ENCODE measurements at places on chromosomes 11 and 22. TPM values are rescaled to one million over a fixed set of nuclear protein-coding genes. Genes with fewer than 3 reads are reported as not detected.

The TMEM121B gene
- total RNA-seq: 1.2 TPM

The NNMT gene
- total RNA-seq: 1,451 TPM

The CRYBB2 gene
- total RNA-seq: not detected

DNA sequence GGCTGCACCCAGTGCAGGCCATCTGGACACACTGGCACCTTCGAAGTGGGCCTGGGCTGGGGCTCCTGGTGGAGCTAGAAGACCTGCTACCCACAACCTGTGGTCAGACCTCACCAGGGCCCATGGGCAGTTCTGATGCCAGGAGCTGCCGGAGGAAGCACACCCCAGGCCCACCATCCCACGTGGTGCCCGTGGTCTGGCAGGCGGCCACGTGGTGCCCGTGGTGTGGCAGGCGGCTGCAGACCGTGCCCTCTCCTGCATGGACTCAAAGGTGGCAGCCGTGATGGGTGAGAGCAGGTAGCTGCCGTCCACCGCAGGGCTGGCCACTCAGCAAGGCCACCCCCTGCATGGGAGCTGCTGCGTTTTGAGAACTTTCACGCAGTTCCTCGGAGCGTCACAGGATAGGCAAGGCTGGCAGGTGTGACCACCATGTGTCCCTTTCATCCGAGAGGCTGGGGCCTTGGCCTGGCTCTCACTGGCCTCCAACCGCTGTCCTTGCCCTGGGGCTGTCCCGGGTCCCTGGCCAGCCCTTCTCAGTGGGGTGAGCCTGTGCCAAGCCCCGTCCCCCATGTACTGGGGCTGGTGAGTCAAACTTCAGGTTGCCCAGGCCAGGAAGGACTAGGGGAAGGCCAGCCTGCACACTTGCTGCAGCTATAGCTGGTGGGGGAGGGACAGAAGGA, 3.9 kb upstream of the IL17REL start:
- no peaks in the 10 kb centered on the region for H3K36me3 ChIP-seq
- DNase-seq: no peak
- H3K4me3 ChIP-seq: no peak overlapping the region
- H3K4me1 ChIP-seq: no peaks in the 10 kb centered on the region
- peaks cover 9% of the 10 kb centered on the region for H3K27me3 ChIP-seq

- no peaks in the 10 kb centered on the region for H3K36me3 ChIP-seq
- DNase-seq: no peak
- H3K4me1 ChIP-seq: no peaks in the 10 kb centered on the region
- H3K27me3 ChIP-seq: no peaks in the 10 kb centered on the region
- H3K27ac ChIP-seq: no peak overlapping the region
Observed at GRCh38 chr22:34579519-34579918, 486.4 kb upstream of the ISX start.

- H3K4me3 ChIP-seq: no peak overlapping the region
- no peaks in the 10 kb centered on the region for H3K4me1 ChIP-seq
- no peak overlapping the region for H3K27ac ChIP-seq
- H3K36me3 ChIP-seq: no peaks in the 10 kb centered on the region
- H3K27me3 ChIP-seq: no peaks in the 10 kb centered on the region
Observed at GRCh38 chr22:45398214-45398613, 15.2 kb downstream of the SMC1B start.
